Keratinocyte (primary cell): ENCODE measurements at places on chromosomes 4 and X. TPM values are rescaled to one million over a fixed set of nuclear protein-coding genes. Genes with fewer than 3 reads are reported as not detected.

Gene MAP7D2
- polyA plus RNA-seq = 0.35 to 0.76 TPM (median 0.36 TPM) in 3 replicates

Gene PAK3
- polyA plus RNA-seq = 0.27 to 0.37 TPM (median 0.34 TPM) in 3 replicates

Gene EXOC1L
- not detected in 3 replicates for polyA plus RNA-seq

Gene DCX
- polyA plus RNA-seq = not detected in 3 replicates

Gene USP17L28
- polyA plus RNA-seq = not detected in 3 replicates

Gene PTCHD1
- polyA plus RNA-seq = under 0.01 TPM in 1 of 3 replicates, not detected in the others

Gene BMP3
- not detected in 3 replicates for polyA plus RNA-seq

Gene TRPC5OS
- polyA plus RNA-seq = not detected in 3 replicates

Gene BMP2K
- polyA plus RNA-seq = 27.0 to 35.4 TPM (median 27.4 TPM) in 3 replicates

Gene MXD4
- polyA plus RNA-seq = 21.1 to 43.6 TPM (median 26.0 TPM) in 3 replicates

Gene ATP10D
- 51.2 to 116 TPM (median 97.3 TPM) in 3 replicates for polyA plus RNA-seq

Gene PDLIM5
- polyA plus RNA-seq = 112 to 123 TPM (median 121 TPM) in 3 replicates

- DNase-seq = no peak
Observed at GRCh38 chr4:67785528-67785927, 31.3 kb upstream of the GNRHR start.

GRCh38 chr4:43776371-43776770 lies 672.2 kb downstream of the KCTD8 start:
- DNase-seq = no peak

DNA sequence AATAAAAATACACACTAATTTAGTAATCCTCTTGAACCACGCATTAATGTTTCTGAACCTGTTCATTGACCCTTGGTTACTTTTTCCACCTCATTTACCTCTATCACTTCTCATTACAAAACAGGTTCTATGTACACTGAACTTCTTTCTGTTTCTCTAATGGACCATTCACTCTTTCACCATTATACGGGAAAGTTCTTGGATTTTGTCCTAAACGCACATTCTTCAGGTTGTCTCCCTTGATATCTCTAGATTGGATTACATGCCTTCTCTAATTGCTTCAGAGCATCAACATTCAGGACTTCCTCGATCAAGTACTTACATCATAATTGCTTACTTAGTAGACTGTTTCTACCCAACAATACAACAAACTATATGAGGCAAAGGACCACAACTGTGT lies 359.4 kb upstream of the FSTL5 start:
- DNase-seq = no peak

DNA sequence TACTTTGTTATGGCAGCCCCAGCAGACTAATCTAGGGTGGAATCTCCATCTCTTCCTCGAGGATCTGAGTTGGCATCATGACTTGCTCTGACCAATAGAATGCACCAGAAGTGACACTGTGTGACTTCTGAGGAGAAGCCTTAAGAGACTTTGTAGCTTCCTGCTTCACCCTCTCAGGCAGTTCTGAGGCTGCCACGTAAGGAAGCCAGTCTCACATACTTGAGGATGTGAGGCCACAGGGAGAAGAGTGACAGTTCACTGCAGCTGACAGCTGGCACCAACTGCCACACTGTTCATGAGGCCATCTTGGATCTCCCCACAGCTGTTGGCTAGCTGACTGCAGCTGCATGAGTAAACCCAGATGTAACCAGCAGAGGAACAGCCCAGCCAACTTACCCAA lies 29.3 kb upstream of the BCOR start:
- DNase-seq = no peak

DNA sequence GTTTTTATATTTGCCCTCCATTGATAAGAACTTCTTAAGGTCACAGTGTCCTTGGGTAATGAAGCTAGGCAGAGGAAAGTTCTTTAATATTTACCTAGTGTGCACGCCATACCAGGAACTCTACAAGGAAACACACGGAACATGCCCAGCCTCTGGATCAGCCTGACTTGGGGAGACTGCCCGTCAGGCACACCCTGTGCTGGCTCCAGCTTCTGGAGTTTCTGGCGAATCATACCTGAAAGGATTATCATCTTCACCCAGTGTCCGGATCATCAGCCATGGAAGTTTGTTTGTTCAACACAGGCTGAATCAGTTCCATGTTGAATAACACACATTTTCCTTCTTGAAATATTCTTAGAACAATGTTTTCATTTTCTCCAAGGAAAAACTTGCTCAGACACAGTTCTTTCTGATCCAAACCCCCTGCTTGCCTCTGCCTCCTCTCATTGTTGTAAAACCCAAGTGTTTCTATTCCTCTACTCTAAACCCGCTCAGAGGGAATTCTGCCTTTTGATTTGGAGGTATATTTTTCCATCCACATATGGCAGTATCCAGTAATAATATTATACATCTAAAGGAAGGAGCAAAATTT lies 176.7 kb downstream of the SHROOM3 start:
- no peak for DNase-seq

DNA sequence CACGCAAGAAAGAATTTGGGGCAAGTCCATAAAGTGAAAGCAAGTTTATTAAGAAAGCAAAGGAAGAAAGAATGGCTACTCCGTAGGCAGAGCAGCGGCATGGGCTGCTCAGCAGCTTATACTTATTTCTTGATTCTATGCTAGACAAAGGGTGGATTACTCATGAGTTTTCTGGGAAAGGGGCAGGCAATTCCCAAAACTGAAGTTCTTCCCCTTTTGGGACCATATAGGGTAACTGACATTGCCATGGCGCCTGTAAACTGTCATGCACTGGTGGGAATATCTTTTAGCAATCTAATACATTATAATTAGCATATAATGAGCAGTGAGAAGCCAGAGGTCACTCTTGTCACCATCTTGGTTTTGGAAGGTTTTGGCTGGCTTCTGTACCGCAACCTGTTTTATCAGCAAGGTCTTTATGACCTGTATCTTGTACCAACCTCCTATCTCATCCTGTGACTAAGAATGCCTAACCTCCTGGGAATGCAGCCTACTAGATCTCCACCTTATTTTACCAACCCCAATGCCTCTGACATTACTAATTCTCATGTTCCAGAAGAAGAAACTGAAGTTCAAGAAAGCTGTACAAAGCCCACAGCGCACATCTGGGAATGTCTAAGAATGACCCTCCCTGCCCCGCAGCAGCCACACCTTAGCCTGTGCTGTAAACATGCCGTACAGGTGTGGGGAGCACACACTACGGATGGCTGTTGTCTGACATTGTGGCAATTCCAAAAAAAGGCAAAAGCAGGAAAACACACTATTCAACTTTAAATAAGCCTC lies 18.6 kb downstream of the RXFP1 start:
- peak; percentile 94 for DNase-seq

GRCh38 chr4:55184600-55185523 lies 59.5 kb upstream of the KDR start:
- peak; percentile 52 for DNase-seq

- DNase-seq = no peak
Observed at GRCh38 chr4:109432696-109433095, 919 bp upstream of the SEC24B start.
